ENCODE measurements at places on chromosomes 2 and 18.

GRCh38 chr2:45825001-45825651 is 173.7 kb downstream of the PRKCE start:
- DNase-seq: no peak

DNA sequence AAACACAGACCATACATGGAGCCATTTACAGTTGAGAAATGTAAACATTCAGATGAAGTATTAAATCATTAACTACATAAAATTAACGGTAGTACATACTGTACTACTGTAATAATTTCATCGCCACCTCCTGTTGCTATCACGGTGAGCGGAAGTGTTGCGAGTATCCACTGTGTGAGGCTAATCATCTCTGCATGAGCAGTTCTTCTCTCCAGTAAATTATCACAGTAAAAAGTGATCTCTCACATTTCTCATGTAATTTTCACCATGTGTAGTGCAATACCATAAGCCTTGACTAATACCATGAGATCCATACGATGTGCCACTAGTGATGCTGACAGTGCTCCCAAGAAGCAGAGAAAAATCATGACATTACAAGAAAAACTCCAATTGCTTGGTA is 21.9 kb downstream of the SMAD2 start:
- no peak for DNase-seq

DNA sequence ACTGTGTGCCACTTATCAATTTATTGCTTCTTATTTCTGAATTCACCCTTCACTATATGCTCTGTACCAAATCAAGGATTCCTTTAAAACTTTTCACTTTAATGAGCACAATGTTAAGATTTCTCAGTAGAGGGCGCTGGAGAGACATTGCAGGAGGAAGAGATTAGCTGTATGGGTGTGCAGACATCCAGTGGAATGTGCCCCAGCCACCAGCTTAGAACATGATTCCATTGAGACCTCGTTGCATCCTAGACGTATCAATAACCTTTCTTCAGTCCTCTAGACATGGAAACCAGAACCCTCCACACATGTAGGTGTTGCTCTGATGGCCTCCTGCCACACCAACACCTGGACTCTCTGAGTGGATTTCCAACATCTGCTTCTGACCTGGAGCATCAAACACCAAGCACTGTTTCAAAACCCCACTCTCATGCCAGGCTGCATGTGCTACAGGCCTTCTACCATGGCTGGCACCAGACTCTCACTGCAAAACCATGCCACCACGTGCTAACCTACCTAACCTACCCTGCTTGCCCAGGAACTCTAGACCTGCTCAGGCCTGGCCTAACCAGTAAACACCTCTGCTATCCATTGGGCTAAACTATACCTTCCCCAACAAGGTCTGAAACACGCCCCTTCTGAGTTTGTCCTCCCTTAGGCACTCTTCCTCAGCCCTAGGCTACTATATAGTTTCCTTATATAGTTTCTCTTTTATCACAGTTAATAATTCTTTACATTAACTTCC is 633.2 kb upstream of the PKDCC start:
- peak; percentile 56 for DNase-seq

GRCh38 chr18:55240978-55241377 is 281.7 kb upstream of the CCDC68 start:
- DNase-seq: no peak

GRCh38 chr2:208985644-208986043 is 438.2 kb upstream of the MAP2 start:
- no peak for DNase-seq

DNA sequence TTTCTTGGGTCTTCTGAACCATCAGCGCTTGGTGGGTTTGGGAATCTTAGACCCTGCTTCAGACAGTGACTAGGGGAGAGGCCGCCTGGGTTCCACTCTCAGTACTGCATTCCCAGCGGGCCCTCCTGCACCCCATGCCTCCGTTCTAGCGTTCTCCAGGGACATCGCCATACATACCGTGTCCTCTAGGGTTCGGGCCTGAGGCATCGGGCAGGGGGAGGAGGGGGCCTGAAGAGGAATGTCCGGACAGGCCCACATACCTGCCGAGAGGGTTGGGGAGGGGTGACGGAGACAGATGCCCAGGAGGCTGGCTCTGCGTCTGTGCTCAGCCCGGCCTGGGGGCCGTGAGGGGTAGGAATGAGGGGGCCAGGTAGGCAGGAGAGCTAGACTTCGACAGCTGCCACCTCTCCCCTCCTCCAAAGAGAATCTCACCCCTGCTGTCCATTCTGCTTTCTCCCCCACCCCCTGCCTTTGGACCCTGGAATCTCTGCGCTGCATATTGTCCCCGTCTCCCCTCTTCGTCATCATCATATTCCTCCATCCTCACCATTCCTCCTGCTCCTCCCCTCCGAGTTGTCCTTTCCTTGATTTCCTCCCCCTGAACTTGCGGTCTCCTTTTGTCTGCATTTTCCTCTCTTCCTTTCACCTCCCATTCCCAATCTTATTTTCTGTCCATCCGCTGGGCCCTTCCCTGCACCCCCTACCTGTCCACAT is 7.8 kb upstream of the WNT10A start:
- DNase-seq: no peak

GRCh38 chr18:36378205-36378604 is 80.7 kb downstream of the FHOD3 start:
- no peak for DNase-seq

GRCh38 chr2:220226076-220226475 is 598.6 kb downstream of the SLC4A3 start:
- no peak for DNase-seq

GRCh38 chr2:181235683-181236459 is 221.3 kb upstream of the ITGA4 start:
- no peak for DNase-seq

GRCh38 chr2:60534052-60534685 is 19.3 kb downstream of the BCL11A start:
- DNase-seq: no peak

DNA sequence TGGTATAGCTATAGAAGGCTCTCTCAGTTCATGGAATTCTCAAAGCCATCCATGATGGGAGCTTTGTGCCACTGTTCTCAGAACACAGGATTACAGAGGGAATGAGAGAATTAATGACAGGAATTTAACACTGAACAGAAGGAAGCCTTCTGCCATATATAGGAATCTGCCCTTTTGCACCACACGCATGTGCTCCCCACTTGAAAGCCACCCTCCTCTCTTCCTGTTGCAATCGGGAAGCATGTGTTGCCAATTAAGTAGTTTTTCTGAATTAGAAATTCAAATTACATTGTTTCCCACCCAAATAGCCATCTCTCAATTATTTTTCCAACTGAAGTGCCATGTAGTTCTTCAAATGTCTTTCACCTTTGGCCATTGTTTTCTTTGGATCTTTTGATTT is 71.3 kb downstream of the C1D start:
- no peak for DNase-seq

- DNase-seq: no peak
These were observed 10.8 kb downstream of the GBX2 start for GRCh38 chr2:236157366-236157765.

- no peak for DNase-seq
These were observed 49.5 kb downstream of the KCNE4 start for GRCh38 chr2:223101340-223102039.

DNA sequence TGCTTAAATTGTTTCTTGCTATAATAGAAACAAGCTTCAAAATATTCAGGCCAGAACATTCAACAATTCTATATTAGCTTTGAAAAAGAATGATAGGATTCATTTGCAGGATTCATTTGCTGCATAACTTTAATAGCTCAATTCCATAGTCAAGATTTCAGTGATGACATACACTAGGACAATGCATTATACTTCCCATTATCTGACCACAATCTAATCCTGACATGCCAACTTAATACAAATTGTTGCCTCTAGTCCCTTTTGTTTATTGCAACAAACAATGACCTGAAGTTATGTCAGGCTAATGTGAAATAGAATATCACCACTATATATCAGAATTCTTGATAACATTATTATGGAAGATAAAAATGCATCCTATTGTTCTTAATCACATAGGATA is 169.4 kb downstream of the DNAH7 start:
- no peak for DNase-seq

DNA sequence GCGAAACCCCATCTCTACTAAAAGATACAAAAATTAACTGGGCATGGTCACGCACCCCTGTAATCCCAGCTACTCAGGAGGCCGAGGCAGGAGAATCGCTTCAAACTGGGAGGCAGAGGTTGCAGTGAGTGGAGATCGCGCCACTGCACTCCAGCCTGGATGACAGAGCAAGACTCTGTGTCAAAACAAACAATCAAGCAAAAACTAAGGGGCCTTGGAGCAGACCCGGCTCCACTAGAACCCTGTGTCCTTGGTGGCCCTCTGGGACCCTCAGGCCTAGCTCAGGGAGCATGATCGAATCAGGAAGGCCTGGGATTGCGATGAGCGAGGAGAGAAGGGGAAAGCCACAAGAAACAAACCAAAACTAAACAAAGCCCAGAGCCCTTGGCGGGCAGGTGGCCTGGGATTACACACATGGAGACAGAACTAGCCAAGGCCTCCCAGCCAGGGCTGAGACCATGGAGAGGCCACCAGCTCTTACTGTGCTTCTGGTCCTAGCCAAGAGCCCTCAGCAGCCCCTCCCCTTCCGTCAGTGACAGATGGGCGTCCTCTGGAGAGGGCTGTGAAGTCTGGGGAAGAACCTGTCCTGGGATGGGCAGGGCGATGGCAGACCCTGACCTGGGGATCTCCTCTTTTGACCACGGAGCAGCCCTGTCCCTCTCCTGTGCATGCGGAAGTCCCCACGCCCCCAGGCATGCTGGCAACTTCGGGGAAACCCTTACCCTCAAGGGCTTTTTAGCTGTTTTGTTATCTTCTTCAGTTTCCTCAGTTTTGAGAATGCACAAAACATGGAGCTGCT is 27.4 kb upstream of the CATIP start:
- DNase-seq: no peak

- DNase-seq: no peak
These were observed 979 bp downstream of the LONRF2 start for GRCh38 chr2:100321179-100321865.

DNA sequence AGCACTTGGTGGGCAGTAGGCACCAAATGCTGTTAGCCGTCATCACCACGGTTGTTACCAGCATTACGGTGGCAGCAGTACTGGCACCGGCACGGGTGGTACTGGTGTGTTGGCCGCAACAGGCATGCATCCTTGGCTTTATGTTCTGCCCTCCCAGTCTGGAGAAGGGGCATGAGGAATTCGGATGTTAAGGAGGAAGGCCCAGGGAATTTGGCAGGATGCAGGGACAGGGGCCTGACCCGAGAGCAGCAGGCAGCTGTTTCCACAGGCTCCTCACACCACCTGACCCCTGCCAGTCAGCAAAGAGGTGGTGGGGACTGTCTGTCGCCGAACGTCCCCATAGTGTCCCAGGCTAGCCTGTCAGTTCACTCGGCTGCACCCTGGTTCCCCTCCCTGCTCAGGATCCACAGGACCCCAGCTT is 79.0 kb downstream of the EDAR start:
- no peak for DNase-seq

DNA sequence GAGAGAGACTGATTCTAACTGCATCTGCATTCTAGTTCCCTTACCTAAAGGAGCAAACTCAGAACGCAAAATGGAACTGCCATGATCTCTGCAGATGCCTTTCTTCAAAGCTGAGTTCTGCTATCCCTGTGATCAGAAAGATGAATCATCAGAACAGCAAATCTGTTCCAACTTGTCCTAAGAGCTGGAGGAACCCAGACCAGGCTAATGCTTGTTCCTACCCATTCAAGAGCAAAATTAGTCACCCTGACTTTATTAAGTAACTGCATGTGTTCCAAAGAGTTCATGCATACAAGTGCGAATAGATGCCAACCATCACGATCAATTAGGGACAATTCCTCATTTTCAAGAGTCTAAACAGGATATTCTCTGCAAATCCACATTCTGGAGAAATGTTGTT is 46.5 kb downstream of the MBP start:
- DNase-seq: no peak

GRCh38 chr2:178825183-178825582 is 18.0 kb upstream of the TTN start:
- DNase-seq: no peak

GRCh38 chr2:46610021-46610420 is 130.7 kb downstream of the TMEM247 start:
- DNase-seq: no peak

DNA sequence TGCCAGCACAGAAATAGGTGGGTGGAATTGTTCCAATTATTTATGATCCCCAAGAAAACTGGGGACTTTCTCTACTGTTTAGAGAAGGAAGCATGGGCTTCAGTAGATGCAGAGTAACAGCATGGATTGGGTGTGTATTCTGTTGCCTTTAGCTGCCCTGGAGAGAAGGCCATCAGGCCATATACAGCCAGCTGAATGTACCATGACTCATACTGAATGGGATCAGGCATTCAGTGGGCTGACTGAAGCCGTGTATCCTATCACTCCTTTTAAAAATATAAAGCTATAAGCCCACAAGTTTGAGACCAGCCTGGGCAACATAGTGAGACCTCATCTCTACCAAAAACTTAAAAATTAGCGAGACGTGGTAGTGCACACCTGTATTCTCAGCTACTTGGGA is 16.7 kb upstream of the PLEKHM3 start:
- DNase-seq: no peak

GRCh38 chr2:6641956-6642355 is 223.8 kb downstream of the CMPK2 start:
- DNase-seq: no peak

GRCh38 chr2:28697602-28698149 is 54.0 kb upstream of the PPP1CB start:
- DNase-seq: no peak

GRCh38 chr18:13813271-13813849 is 10.6 kb upstream of the MC5R start:
- DNase-seq: peak; percentile 74

- DNase-seq: no peak
These were observed 19.4 kb downstream of the KCNG2 start for GRCh38 chr18:79816981-79817606.

GRCh38 chr2:240622531-240623235 is 2.6 kb upstream of the GPR35 start:
- peak; percentile 53 for DNase-seq

DNA sequence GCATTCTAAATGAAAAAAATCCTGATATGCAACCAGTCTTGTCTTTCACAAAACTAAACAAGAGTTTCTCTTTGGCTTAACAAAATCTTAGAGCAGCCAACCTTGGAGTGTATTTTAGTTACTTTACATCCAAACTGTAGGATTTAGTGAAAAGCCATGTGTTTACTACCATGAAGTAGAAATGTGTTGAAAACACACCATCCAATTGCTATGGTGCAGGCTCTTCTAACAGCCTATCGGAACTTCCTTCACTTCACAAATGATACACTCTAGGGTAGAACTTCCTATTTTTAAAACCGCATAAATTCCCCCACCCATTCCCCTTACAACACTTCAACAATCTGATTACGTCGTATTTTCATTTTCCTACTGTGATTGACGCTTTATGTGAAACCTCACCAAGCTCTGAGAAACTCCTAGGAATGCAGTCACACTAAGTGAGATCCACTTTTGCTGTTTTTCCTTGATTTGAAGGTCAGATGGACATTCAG is 74.4 kb upstream of the MAP4K4 start:
- DNase-seq: no peak

- peak; percentile 69 for DNase-seq
These were observed 70.3 kb upstream of the DOCK10 start for GRCh38 chr2:225112362-225113126.

Data from RPMI8226 (cell line).